ENCODE measurements at places on chromosomes 2 and 18.
A peak's percentile ranks its signal among the peaks of the same experiment; 100 is the strongest.

DNA sequence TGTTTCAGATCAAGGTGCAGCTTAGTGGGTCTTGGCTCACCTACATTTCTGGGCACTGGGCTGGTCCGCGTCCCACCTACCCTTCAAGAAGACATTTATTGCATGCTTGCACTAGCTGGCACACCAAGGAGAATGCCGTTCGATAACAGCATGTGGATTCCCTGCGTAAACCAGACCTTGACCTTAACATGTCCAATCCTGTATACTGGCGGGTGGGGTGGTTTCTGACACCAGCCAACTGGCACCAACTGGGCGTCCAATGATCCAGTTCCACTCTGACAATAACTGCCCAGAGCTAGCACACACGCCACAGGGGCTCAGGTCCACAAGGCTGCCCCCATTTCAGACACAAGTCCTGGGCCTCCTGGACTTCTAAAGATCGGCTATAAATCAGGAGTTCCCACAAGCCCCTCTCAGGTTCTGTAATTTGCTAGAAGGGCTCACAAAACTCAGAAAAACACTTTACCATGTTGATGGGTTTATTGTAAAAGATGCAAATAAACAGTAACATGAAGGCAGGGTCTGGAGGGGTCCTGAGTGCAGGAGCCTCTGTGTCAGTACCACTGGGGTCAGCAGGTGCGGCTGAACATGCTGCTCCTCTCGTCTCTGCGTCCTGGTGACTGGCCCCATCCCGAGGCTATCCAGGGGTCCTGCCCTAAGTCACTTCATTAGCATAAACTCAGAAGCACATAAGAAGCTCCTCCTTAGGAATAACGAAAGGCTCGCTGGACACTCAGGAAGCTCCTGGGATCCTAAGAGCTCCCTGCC, 161.8 kb downstream of the HDAC4 start:
- DNase-seq: no peak

DNA sequence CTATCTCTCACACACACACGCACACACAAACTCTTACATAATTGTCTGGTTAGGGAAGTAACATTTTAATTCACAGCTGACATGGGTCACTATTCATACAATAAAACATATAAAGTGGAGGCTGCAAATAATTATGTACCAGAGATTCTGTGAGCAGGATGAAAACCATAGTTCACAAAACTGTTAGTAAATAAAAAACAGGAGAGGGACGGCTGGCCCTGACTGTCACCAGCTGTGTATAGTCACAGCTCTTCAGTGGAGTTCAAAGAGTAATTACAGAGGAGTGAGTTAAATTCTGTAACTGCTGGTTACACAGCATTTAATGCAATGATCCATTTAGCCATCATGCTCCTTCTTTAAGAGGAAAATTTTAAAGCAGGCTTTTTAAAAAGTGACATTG, 76.9 kb downstream of the NRXN1 start:
- DNase-seq: no peak

GRCh38 chr2:101678379-101678778, 19.1 kb upstream of the MAP4K4 start:
- no peak for DNase-seq

DNA sequence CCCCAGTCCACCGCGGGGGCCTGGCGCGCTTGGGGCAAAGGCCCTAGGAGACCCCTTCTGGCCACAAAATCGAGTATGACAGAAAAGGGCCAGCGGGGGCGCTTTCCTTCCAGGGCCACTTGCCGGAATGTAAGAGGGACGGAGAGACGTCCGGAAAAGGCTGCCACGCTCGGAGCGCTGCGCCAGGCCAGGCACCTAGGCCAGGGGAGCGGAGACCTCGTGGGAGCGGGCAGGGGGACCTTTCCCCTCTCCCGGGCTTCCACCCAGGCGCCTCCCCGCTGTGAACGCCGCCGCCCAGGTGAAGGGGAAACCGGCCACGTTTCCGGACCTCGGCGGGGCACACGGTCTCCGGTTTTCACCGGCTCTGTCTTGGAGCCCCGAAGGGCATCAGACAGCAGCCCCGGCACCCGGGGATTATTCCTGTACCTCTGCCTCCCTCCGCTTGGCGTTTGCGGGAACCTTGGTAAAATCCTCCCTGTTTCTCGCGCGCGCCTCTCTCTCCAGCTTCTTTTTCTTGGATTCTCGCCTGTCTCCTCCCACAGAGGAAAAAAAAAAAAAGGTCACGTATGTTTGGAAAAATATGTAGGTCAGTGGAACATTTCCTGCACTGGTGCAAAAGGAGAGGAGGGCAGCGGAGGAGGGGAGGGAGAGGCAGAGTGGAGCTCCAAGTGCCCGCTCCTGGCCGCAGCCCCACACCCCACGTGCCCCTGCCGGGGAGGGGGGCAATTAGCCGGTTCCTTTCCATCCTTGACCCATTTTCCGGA, 1.2 kb upstream of the NPAS2 start:
- DNase-seq: peak; percentile 25

DNA sequence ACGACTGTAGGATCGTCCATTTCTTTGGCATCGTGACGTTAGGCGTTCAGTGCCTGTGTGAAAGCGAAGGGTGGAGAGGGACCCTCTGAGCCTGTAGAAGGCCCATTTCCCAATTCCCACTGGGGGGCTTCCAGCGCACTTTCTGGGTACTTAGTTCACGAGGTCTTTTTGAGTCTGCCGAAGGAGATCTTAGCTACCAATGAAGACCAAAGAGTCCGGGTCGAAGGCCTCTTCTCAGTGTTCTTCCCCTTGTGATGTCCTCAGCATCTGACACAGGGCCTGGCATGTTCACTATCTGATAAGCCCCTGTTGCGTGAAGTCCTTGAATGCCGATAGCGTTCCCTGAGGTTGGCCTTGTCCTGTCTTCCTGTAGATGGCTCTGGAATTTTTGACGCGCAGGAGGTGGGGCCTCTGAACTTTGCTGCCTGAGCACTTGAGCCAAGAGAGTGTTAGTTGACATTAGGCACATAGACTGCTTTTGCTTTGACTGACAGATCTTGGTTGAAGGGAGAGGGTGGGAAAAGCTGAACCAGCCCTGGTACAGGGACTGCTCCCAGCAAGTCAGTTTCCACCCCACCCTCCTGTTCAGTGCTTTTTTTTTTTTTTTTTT, 52.8 kb downstream of the LDLRAD4 start:
- no peak for DNase-seq

GRCh38 chr2:102166189-102166845, 20.5 kb upstream of the IL1RL2 start:
- no peak for DNase-seq

- no peak for DNase-seq
Observed at GRCh38 chr2:109048163-109048562, 59.1 kb upstream of the EDAR start.

DNA sequence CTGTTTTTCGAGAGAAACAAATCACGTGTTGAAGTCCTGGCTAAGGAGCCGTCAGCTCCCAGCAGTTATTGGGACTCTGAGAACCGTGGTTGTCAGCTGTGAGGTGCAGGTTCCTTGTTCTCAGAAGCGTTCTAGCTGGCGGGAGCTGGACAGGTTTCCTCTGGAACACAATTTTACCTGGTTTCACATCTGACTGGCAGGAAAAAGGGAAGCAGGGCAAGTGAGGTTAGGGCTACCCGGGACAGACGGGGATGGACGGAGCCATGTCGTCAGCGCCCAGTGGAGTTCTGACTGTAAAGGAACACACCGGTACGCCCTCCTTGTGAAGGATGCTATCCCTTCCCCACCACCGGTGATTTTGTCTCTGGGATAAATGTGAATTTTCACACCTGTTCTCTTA, 26.1 kb downstream of the ITGB1BP1 start:
- DNase-seq: no peak

GRCh38 chr2:53381271-53381670, 386.3 kb upstream of the CHAC2 start:
- no peak for DNase-seq

GRCh38 chr2:199911877-199912161, 726 bp downstream of the C2orf69 start:
- DNase-seq: no peak

DNA sequence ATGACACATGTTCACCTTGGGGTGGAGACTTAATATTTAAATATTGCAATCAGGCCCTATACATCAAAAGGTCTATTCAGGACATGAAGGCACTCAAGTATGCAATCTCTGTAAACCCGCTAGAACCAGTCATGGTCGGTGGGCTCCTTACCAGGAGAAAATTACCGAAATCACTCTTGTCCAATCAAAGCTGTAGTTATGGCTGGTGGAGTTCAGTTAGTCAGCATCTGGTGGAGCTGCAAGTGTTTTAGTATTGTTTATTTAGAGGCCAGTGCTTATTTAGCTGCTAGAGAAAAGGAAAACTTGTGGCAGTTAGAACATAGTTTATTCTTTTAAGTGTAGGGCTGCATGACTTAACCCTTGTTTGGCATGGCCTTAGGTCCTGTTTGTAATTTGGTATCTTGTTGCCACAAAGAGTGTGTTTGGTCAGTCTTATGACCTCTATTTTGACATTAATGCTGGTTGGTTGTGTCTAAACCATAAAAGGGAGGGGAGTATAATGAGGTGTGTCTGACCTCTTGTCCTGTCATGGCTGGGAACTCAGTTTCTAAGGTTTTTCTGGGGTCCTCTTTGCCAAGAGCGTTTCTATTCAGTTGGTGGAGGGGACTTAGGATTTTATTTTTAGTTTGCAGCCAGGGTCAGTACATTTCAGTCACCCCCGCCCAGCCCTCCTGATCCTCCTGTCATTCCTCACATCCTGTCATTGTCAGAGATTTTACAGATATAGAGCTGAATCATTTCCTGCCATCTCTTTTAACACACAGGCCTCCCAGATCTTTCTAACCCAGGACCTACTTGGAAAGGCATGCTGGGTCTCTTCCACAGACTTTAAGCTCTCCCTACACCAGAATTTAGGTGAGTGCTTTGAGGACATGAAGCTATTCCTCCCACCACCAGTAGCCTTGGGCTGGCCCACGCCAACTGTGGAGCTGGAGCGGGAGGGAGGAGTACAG, 108.1 kb downstream of the XRCC5 start:
- DNase-seq: no peak

DNA sequence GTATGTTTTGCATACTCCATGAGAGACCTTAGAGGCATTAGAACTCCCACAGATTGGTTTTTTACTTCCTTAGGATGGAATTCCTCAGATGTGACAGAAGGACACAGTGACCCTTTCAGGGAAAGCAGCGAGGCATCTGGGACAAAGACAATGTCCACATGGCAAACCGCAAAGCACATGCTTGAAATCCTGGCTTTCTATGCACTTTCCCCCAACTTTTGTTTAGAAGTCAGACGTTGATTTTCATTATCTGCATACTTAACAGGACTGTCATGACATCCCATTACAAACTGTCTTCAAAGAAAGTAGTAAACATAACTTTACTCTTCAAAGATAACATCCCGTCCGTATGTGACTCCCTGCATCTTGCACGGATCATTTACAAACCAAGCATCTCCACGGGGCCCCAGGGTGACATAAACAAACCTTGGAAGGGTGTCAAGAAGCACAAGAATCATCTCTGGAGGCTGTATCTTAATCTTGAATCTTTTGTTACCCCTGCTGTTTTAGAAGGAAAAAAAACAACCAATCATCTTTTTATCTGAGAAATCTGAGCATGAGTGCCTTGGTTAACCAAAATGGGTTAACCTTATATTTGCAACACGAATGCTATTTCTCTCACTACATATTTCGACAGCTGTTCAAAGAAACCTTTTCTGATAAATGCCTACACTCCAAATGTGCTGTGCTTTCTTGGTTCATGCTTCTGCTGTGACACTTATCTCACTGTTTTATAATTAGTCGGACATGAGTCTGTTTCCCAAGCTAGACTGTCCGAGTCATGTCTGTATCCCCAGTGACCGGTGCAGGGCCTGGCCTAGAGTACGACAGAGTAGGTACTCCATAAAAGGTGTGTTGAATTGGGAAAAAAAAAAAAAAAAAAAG, 90.8 kb downstream of the CCBE1 start:
- no peak for DNase-seq

DNA sequence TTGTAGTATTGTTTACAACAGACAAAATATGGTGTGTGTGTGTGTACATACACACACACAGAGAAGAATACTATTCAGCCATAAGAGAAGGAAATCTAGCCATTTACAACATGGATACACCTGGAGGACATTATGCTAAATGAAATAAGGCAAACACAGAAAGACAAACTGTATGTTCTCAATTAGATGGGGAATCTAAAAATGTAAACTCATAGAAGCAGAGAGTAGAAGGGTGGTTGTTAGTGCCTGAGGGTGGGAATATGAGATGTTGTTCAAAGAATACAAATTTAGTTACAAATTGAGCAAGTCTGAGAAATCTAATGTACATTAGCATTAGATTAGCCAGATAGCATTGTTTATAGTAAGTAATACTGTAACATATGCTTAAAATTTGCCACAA, 11.3 kb downstream of the ZNF519 start:
- DNase-seq: no peak

GRCh38 chr2:68907232-68907919, 36.2 kb upstream of the BMP10 start:
- DNase-seq: no peak

DNA sequence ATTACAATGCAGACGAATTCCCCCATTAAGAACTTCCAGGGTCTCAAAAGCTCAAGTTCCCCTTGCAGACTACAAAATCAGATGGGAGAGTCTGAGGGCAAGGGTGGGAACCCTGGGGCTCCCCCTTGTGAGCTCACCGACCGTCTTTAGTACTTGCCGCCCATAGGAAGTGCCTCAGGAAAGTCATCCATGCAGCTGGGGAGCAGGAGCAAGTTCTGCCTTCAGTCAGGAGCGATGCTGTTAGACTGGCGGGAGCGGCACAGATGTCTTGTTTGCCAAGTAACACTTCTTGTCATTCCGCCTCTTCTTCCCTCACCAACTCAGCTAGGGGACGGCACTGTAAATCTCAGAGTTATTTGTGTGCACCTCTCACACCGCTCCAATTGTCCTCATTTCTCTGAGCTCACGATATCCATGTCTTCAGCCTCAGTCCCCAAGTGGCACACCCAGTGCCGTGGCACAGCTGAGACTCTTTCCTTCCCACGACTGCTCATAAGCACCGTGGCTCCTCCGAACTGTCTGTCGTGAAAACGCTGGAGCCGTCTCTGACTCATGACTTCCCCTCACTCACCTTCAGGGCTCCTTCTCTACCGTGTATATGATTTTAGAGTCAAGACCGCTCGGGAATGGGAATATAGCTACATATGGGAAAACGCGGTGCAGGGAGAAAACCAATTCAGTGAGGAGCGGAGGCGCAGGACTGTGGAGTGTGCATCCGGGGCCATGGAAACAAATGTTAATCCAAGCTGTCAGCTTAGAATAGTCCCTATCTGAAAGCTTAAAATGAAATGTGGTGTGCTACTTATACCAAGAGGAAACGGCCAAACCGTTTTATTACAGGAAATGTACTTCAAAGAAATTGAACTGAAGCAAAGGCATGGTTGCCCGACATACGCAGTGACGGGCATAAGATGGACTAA, 34.0 kb downstream of the UXS1 start:
- no peak for DNase-seq

- DNase-seq: no peak
Observed at GRCh38 chr2:153287109-153287801, 191.3 kb downstream of the RPRM start.

DNA sequence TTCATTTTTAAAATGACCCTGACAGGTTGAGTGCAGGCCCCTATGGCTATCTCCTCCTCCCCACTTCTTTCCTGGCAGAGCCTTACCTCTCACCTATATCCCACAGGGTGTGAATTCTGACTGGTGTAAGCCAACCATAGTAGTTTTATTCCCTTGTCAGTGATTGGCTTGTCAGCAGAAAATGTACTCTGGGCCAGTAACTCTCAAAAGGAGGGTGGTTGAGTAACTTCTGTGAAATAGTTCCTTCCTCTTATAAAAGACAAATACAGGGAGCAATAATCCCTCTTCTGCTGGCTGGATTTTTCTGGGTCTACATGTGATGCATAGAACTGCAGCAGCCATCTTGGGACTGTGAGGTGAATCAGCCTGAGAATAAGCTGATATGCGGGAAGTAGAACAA, 83.4 kb downstream of the RAPH1 start:
- no peak for DNase-seq

- DNase-seq: no peak
Observed at GRCh38 chr2:179703702-179704101, 157.7 kb downstream of the ZNF385B start.

Measured in thoracic aorta (tissue), 2 donors.